ENCODE measurements at places on chromosomes 4 and X.

- no peak for DNase-seq
Observed at GRCh38 chr4:72974694-72975487, 94.6 kb downstream of the COX18 start.

DNA sequence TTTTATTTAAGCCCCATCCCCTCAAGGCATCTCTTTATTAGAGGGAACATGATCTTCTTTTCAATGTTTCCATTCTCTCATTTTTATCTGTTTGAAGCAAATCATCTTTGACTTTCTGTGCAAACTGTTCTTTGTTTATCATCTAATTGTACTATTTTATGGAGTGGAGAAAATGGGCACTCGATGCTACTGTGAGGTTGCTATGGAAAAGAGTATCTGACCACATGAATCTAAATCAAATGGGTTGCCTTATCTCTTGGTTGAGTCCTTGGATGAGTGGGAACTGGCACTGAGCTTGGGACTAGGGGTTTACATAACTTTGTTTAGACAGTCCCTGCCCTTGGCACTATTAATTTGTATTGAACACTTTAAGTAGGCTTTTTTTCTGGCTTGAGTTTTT lies 9.1 kb downstream of the OCRL start:
- DNase-seq: no peak

GRCh38 chrX:39983715-39984114 lies 114.0 kb downstream of the BCOR start:
- no peak for DNase-seq

- DNase-seq: no peak
Observed at GRCh38 chrX:26192204-26192603, at the start of gene MAGEB6. Gene MAGEB6 (plus strand): TSS chrX:26192440. CDS start chrX:26193847, 1,407 bp downstream.

GRCh38 chrX:110414273-110414672 lies 55.6 kb downstream of the RTL9 start:
- DNase-seq: no peak

- DNase-seq: no peak
Observed at GRCh38 chrX:93673869-93674271, at the start of gene FAM133A. Gene FAM133A (plus strand): TSS chrX:93674206. CDS start chrX:93709420, 35,214 bp downstream.

DNA sequence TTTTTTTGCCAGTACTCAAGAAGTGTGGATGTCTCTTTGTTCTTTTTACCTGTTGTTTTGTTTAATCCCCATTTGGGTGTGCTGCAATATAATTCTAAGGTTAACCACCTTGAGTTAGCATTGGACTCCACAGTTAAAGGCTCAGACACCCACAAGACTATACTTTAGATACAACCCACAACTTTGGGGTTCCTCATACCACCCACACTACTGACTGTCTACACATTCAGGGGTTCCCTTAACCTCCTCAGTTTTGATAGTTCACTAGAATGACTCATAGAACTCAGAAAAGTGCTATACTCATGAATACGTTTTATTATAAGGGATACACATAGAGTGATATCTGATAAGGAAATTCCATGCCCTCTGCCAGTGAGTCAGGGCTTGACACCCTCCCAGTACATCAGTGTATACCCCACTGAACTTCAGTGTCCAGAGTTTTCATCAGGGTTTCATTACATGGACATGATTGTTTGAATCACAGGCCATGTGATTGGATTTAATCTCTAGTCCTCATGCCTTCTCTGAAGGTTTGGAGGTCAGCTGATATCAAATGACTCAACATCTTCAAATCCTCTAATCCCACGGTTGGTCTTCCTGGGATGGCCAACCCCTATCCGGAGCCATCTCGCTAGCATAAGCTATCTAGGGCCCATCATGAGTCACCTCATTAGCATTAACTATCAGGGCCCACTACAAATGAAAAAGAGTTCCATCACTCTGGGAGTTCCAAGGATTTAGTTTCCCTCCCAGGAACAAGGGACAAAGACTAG lies 357.7 kb upstream of the EMCN start:
- no peak for DNase-seq

- DNase-seq: no peak
Observed at GRCh38 chr4:106604319-106605051, 235.9 kb upstream of the GIMD1 start.

- DNase-seq: no peak
Observed at GRCh38 chrX:100606753-100607152, 22.0 kb downstream of the TNMD start.

- DNase-seq: no peak
Observed at GRCh38 chr4:110787707-110788106, 164.8 kb upstream of the PITX2 start.

GRCh38 chrX:41607264-41607832 lies 81.4 kb upstream of the GPR34 start:
- DNase-seq: no peak

DNA sequence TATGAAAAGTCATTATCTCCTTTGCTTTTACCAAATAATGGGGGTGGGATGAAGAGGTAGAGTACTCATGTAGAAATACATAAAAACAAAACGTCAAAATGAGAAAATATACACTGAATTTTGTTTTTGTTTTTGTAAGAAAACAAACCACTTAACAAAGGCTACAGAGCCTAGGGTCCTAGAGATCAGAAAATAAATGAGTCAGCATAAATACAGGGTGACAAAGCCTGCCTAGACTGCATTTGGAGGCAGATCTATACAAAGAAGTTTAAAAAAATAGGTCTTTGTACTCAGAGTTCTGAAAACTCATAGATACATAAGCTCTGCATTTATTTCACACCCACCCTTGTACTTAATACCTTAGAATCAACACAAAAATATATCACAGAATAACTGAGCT lies 52.4 kb downstream of the MTMR8 start:
- DNase-seq: no peak

DNA sequence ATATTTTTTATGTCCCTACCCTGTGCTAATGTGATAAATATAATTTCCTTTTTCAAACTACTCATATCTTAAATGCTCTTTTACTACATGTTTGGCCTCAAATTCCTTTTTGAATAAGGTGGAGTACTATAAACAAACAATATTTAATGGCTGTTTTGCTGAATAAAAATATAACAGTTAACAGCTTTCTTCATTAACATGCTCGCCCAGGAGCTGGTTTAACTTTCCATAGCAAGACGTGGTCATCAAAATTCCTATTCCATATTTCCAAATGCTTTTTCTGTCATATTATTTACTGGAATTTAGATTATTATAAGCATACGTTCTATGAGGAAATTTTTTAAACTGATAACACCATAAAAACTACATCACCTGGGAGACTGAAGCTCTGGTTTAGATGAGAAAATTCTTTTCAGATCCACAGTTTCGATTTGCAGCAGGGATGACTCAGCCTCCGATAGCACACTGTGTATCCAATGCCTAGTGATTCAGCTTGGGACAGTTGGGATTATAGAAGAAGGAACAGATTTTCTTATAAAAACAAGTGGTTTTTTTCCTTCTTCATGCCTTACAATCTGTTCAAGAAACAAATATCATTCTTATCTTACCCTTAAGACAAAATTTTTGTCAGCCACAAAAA lies 129.1 kb downstream of the FBXO8 start:
- no peak for DNase-seq

- no peak for DNase-seq
Observed at GRCh38 chrX:128698573-128699181, 646.5 kb upstream of the ACTRT1 start.

DNA sequence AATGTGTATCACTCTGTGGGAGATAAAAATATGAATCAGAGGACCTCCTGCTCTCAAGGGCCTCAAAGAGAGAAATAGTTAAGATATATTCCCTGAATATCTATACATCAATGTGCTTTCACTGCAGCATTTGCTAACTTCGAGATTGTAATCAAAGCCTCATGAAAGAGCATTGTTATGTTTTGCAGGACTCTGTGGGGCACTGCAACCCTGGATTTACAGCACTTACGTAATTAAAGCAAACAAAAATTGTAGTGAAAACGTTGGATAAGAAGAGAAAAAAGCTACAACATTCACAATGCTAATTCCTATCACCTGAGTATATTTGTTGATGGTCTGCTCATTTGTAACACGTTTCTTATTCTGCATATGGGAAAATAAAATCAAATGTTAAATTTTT lies 48.0 kb downstream of the ETNPPL start:
- no peak for DNase-seq

DNA sequence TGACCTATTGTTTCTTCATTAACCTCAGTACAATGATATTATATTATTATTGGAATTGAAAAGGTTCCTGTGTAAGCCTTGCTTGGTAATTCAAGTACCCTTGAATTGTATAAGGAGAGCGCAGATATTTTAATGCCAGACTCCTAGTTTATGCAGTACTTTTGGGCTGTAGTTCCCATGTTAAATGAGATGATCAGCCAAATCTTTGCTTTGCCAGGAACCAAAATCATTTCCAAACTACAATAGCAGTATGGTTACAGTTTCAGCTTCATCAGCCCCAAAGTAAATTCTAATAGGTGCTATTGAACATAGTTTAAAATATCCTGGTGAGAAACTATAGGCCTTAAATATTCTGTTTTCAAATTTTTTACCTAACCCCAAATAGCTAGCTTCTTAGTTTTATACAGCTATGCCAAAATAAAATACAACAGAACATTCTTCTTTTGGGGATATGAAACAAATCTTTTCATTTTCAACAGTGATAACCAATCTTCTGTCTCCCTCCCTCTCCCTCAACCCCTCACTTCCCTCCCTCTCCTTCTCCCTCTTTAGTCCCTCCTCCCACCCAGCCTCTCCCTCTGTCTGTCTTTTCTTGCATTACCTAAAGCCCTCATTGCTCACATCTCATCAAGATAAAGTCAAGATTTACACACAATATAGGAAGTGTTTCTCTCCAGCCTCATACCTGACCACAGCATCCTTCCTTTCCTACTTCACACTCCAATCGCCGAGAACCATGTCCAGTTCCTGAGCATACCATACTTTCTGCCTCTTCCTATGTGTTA lies 190.1 kb downstream of the SHROOM3 start:
- no peak for DNase-seq

DNA sequence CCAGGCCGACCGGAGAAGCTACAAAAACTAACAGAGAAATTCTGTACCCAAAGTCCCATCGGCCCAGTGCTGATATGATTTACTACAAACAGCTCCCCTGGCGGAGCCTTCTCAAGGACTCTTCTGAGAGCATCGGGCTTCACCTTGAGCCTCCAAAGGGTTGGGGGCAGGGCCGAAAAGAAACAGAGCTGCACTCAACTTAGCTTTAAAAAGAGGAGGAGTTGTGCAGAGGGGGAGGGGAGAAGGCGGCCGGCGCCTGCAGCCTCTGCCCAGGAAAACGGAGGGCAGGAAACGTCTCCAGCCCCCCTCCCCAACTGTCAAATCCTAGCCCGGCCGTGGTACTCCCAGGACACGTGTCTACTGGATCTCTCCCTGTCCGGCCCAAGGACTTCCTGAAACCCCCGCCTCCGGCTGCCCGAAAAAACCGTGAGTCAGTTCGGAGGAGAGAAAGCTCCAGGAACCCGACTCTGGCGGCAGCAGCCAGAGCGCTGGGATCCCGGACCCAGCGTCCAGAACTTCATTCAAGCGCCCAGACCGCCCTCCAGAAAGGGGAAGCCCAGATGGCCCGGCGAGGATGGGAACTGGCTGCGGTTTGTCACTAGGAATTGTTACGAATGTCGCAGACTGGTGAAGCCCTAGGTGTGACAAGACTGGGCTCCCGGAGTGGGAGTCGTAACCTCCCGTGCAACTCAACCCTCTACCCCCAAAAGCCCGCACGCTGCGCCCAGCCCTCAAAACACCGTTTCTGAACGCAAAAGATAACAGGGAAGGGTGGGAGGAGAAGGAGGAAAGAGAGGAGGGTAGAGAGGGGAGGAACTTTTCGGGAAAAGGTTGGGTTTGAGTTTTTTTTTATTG lies 973 bp downstream of the ADAMTS3 start:
- peak; percentile 67 for DNase-seq

GRCh38 chr4:140652601-140653000 lies 83.8 kb upstream of the UCP1 start:
- DNase-seq: no peak

- no peak for DNase-seq
Observed at GRCh38 chr4:20299515-20299914, 47.8 kb downstream of the SLIT2 start.

GRCh38 chr4:59925290-59925689 lies 1274.8 kb upstream of the ADGRL3 start:
- DNase-seq: no peak

GRCh38 chr4:69075061-69075792 lies 21.0 kb upstream of the UGT2B7 start:
- no peak for DNase-seq

- no peak for DNase-seq
Observed at GRCh38 chrX:136735601-136736000, 45.1 kb downstream of the ARHGEF6 start.

DNA sequence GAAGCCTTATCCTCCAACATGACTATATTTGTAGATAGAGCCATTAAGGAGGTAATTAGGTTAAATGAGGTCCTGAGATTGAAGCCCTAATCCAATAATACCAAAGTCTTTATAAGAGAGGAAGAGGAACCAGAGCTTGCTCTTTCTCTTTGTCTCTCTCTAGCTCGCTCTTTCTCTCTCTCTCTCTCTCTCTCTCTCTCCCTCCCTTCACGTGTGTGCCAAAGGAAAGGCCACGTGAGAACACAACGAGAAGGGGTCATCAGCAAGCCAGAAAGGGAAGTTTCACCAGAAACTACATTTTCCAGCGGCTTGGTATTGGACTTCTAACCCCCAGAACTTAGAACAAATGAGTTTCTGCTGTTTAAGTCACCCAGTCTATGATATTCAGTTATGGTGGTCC lies 1540.5 kb downstream of the C4orf33 start:
- no peak for DNase-seq

GRCh38 chr4:39067451-39067850 lies 5.4 kb downstream of the KLHL5 start:
- DNase-seq: no peak

GRCh38 chr4:126591583-126591982 lies 1041.2 kb upstream of the INTU start:
- no peak for DNase-seq

GRCh38 chr4:188299161-188299560 lies 159.9 kb downstream of the TRIML1 start:
- no peak for DNase-seq

- no peak for DNase-seq
Observed at GRCh38 chr4:143240939-143241679, 56.4 kb downstream of the USP38 start.

DNA sequence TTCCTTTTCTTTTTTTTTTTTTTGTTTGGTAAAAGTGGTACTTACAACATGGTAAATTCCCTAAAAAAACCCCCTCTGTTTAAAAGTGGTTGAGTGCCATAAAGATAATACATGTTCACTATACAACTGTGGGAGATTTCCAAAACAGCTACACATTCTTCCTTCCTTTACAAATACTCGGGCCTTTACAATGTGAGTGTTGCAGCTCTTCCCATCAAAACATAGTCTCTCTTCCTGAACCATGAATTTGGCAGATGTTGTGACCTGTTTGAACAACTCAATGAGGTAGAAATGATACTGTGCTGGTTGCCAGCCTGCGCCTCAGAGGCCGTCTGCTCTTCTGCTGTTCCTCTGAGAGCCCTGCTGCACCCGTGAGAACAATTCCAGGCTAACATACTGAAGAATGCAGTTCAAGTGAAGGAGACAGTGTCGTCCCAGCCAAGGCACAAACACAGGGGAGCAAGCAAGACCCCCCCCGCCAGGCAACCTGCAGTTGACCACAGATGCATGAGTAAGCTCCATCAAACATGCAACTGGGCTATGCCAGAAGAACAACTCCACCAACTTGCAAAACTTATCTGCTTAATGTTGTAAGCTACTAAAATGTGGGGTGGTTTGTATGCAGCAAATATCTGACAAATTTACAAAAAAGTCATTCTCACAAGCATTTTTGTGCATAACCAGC lies 645.0 kb downstream of the PCDH7 start:
- DNase-seq: no peak

GRCh38 chr4:56701161-56701480 lies 20.0 kb upstream of the HOPX start:
- no peak for DNase-seq
